Stimulated activated CD4-positive, alpha-beta T cell treated with anti-CD3 and anti-CD28 coated beads, TNF-alpha, amount 100 ng/mL, for 4 hours (primary cell): ENCODE measurements at places on chromosomes 7 and 10.

DNA sequence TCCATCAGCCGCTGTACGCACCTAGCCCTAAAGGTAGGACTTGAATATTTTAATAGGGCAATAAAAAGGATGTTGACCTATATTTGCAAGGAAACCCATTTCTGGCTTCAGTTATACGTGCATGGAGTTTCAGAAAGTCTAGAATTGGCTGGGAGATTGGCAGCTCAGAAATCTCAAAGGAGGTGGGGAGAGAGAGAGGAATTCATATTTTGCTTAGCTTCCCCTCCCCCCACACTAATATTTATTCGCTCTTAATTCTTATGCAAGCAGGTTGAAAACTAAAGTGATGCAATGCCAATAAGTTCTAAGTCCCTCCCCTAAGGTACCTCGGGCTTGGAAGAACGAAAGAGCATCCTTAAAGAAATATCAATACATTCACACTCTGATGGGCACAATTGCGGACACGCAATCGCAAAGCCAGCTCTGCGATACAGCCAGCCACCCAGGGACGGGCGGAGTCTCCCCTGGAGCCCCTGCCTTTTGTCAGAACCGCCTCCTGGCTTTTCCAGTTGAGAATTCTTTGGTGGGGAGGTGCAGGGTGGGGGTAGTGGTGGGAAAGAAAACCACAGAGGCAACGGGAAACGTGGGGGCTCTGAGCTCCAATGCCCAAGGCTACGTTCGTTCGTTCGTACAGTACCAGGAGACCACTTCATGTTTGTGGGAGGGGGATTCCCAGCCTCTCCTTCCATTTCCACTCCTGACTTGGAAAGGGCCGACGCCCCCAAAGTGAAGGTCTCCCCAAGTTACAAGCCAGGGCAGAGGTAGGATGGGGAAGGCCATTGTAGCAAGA, 1.3 kb downstream of the SHH start:
- no peak for DNase-seq

GRCh38 chr7:66739477-66739876, 1.1 kb upstream of the RABGEF1 start:
- no peak for DNase-seq

GRCh38 chr7:786472-787255, 45.6 kb upstream of the SUN1 start:
- DNase-seq: peak; percentile 57

GRCh38 chr7:82598958-82599357, 155.4 kb upstream of the CACNA2D1 start:
- no peak for DNase-seq

DNA sequence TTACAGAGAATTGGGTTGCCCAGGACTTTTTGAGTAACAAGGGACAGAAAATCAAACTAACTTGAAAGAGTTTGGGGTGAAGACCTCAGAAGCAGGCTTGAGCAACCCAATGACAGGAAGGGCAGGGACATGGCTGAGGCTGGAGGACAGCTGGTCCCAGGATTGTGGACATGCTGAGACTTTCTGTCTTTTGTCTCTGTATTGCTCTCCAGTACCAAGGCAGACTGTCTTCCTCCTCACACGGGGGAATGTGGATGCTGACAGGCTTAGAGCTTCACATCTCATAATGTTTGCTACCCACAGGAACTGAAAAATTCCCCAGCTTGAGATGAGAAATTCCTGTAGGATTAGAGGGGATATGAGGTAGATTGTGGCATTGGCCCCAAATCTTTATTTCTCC, 229.6 kb downstream of the PHF14 start:
- DNase-seq: no peak

DNA sequence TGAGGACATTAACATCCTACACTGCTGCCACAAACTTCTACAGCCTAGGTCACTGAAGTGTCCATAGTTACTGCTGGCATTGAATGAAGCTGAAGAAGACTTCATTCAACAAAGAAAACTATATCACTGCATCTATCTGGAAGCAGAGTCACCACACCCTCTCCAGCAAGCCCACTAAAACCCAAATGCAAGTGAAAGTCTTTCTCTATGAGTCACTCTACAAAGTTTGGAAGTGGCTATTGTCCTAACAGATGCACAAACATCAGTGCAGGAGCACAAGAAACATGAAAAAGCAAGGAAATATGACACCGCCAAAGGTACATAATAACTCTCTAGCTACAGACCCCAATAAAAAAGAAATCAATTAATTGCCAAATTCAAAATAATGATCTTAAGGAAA, 43.5 kb upstream of the CAMK2B start:
- DNase-seq: no peak

GRCh38 chr7:95690367-95690947, 81.9 kb upstream of the DYNC1I1 start:
- no peak for DNase-seq

DNA sequence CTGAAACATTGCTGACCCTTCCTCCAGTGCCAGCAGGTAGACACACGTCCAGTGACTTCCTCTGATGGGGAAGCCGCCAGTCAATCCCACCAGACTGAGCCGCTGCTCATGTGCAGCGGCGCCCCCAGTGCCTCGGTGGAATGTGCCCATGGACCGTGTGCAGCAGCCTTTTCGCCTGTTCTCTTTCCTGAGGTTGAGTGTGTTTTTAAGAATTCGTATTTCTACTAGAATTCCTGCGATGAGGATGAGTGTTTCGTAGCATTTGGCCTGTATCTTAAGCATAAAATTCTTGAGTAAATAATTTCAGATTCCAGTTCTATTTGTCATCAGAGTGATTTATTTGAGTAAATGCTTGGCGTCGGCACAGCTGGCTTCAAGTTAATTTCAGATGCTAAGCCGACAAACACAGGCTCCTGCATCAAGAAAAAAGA, 35.4 kb downstream of the BNIP3 start:
- DNase-seq: no peak

DNA sequence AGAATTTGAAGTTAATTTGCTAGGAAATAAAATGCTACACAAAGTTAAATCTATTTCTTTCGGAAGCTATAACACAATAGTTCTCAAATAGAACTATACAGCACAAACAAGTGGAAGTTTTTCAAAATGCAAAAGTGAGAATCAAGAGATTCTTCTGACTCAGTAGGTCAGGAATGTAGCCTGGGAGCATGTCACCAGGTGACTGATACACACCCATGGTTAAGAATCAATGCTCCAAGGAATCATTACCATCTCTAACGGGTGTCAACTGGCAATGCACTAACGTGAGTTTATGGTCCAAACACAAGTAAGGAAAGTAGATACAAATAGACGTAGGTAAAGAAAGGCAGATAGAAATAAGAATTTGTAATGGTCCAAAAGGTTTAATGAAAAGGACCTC, 170.5 kb downstream of the SRPK2 start:
- no peak for DNase-seq

DNA sequence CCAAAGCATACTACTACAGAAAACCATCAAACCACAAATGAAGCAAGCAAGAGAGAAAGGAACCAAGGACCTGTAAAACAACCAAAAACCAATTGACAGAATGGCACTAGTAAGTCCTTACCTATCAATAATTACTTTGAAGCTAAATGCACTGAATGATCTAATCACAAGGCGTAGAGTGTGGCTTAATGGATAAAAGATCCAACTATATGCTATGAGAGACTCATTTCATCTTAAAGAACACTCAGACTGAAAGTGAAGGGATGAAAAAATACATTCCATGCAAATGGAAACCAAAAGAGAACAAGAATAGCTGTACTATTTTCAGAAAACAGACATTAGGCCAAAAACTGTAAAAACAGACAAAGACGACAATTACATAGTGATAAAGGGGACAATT, 70.7 kb downstream of the CRPPA start:
- DNase-seq: no peak

DNA sequence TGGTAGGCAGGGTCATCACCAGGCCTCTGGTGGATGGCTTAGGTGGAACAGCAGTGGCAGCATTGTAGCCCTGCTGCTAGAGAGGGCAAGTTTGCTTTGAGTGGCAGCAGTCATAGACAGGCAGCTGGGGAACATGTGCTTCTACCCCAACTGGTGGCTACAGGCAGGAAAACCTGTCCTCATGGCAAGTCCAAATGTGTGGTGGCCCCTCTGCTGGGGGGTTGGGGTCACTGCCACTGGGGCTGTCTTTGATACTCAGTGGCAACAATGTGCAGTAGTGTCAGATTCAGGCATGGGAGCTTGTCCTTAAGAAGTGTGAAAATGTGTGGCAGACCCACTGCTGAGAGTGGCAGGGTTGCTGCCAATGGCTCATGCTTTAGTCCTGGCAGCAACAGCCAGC, 186.2 kb upstream of the NPSR1 start:
- no peak for DNase-seq

- no peak for DNase-seq
These were observed 144.0 kb downstream of the PLPP4 start for GRCh38 chr10:120600871-120601649.

- no peak for DNase-seq
These were observed 744 bp downstream of the FRAT2 start for GRCh38 chr10:97333601-97334369.

- DNase-seq: no peak
These were observed 622 bp upstream of the P4HA1 start for GRCh38 chr10:73097305-73097670.

- no peak for DNase-seq
These were observed 52.4 kb downstream of the ARMH3 start for GRCh38 chr10:102003541-102003940.

DNA sequence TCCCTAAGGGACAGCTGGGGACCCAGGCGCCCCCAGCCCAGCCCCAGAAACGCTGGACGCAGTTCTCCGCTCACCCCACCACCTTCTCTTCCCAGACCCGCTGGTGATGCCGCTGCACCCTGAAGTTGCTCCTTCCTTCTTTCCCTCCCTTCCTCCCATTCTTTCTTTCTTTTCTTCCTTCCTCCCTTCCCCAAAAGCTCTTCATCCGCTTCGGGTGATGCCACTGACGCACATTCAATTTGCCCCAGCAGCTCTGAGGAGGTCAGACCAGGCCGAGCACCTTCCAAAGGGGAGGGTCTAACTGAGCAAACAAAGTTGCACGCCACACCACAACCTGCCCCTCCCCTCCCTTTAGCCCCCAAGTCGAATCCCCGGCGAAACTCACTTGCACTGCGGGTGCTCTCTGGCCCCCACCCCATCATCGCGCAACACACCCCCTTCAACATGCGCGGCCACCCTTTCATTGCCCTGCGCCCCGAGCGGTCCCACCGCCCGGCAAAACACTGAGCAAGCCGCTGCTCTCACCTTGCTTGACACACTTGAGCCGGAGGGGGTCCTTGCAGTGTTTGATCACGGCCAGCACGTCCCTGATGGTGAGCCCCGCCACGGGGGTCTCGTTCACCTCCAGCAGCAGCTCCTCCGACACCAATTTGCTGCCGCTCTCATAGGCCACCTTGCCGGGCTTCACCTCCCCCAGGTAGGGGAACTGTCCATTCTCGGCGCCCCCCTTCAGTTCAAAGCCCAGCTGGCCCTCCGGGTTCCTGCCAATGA, 787 bp downstream of the MAGI2 start:
- no peak for DNase-seq

DNA sequence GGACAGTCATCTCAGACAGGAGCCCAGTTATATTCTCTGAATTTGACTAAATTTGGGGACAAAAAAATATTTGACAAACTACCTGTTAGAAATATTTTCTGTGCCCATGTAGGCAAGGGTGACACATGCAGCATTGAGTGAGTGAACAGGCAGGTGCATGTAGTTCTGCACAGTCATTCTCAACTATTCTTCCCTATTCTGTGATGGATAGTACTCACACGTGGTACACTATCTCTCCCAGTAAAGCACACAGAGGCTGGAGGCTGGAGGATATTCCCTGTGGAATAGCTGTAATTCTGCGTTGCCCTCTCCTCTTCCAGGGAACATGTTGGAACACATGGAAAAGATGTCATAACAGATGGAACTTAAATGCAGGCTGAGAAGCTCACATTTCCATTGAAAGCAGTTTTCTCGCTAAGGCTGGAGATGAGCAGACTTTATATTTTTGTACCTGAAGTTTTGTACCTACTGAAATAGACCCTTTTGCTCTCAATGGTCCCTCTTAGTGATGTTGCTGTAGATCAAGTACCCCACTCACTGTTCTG, 75.0 kb downstream of the GPR141 start:
- no peak for DNase-seq

DNA sequence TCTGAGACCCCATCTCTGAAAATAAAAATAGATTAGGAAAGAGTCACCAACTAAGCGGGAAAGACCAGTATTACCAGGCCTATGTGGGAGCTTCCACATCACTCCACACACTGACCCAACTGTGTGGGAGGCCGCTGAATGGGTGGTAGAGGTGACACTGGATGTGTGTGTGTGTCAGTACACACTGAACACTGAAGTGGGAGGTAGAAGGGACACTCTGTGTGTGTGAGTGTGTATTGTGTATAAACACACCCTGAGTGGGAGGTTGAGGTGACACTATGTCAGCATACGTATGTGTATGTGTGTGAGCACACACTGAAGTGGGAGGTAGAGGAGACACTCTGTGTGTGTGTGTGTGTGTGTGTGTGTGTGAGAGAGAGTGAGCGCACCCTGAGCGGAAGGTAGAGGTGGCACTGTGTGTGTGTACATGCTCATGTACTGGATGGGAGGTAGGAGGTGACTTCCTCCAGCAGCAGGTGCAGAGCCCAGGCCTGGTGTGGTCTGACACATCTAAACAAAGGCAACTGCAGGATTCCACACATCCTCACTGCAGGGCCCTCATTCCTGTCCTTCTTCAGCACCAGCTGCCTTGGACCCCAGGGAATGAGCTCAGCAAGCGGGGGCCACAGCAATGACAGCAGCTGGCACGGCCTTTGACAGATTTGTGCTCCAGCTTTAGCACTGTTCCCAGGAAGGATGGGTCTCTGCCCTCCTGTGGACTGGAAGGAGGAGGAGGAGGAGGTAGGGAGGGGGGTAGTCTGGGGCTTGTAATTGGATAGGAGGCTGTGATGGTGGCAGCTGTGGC, 26.5 kb upstream of the RBM20 start:
- no peak for DNase-seq

DNA sequence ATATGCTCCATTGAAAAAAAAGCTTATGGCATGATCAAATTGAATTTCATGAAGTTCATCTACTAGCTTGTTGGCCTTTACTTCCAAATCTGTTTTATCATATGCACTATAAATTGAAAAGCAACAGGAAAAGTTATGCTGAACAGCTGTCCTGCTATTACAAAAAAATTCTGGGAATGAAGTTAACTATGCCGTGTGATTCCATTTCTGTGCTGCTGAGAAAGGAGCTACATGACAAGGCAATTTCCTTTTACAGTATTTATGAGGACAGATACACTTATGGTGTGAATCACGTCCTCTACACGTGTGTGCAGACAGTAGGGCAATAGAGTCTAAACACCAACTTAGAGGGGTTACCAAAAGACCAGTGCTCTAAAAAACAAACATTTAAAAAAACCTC, 426.5 kb upstream of the AKR1E2 start:
- DNase-seq: no peak
